CD4-positive, alpha-beta T cell treated with Interleukin-17A for 1 hour (primary cell): ENCODE measurements at places on chromosomes 7 and 10.

GRCh38 chr7:81206217-81206616 lies 287.4 kb upstream of the SEMA3C start:
- no peak for DNase-seq

DNA sequence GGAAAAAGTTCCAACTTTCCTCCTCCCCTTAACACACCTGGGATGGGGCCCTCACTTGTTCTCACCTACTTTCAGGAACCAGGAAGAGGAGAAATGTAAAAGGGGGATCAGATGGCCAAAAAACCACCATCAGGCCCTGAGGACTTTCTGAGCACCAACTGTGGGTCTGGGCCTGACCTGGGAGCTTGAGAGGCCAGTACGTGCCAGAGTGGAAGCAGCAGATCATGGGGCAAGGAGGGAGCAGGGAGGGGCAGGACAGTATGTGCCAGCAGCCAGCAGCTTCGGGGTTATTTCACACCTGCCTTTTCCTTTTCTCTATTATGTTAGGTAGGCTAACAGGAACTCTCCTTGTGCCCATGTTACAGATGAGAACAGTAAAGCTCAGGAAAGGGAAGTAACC lies 118.8 kb upstream of the UNC5B start:
- no peak for DNase-seq

- no peak for DNase-seq
These were observed 600.9 kb upstream of the MKI67 start for GRCh38 chr10:128727114-128727513.

GRCh38 chr7:127792528-127793342 lies 140.7 kb downstream of the SND1 start:
- DNase-seq: peak; percentile 30

DNA sequence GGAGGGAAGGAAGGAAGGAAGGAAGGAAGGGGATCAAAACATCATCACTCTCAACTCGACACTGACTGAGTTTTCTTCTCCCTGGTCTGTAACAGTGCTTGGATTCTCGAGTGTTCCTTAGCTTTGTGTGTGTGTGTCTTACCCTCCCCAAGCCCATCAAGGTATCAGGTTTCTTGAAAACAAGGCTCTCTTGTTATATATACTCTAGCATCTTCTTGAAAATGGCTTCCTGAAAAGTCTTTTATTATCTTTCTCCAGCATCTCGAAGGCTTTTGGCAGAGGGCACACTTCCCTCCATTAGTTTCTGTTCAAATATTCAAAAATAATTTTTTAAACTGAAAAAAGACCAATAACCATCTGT lies 13.4 kb downstream of the SERPINE1 start:
- no peak for DNase-seq

- peak; percentile 49 for DNase-seq
These were observed 15.9 kb downstream of the FAM53B start for GRCh38 chr10:124728071-124728829.
